ENCODE measurements at places on chromosomes 1 and 21.
A peak's percentile ranks its signal among the peaks of the same experiment; 100 is the strongest.

DNA sequence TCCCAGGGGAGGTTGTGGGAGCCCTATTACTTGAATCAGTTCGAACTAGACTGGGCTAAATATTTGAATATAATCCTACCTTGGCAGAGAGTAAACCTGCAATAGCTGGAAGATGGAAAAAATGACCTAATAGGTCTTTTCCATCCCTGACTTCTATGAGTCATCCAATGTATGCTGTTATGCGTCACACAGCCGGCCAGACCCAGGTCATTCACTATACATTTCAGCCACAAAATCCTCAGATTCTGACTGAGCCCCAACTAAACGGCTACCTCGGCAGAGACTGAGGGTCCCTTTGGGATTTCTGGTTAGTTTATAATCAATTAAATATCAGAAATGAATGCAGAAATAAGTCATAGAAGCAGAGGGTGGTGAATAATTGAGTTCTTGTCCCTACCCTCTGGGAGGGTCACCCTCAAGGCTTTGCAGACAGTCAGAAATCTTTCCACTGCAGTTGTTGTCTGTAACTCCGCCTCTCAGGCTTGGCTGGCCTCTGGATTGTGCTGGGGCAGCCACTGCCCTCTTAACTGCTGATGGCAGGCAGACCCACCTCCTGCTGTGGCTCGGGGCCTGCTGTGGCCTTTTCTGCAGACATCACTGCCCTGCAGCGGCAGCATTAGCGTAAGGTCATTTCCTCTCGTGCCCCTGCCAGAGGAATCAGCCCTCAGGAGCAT lies 240.5 kb downstream of the TGFB2 start:
- DNase-seq = peak; percentile 89

- DNase-seq = peak; percentile 48
Observed at GRCh38 chr1:30782361-30783255, 25.0 kb upstream of the LAPTM5 start.

- DNase-seq = no peak
Observed at GRCh38 chr1:119144813-119145212, 4.4 kb upstream of the WARS2 start.

- DNase-seq = no peak
Observed at GRCh38 chr21:38765056-38765455, 40.7 kb upstream of the ETS2 start.

DNA sequence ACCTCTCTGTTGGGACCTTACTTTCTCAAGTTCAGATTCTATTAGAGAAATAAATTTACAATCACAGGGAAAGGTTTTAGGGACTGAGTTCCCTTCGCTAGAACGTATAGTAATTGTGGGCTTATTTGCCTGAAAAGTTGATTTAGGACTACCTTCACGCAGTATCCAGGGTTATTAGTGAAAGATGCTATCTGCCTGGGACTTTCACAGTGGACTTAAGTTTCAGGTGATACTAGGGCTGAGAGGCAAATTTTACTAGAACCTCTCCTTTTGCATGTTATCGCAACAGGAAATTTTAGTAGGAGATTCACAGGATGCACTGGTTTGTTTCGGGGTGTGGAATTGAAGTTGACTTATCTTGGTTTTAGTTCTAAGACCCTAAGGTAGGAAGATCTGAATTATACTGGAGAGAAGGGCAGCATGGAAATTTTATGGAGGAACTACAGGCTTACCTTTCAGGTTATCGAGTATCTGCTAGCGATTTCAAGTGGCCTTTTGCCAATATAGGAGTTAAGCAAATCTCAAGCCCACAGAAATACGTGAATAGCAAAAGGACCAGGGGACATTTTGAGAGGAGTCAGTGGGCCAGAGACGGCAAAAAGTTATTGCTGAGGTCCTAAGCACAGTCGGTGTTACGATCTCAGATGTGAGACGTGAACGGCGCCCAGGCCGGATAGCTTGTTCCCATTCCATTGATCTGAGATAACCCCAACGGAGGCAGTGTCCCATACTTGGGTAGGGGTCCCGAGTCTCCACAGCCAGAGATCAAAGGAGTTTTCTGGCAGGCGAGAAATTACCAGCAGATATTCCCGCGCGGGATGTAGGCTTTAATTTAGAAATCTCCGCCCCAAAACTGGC lies 723 bp upstream of the GNAI3 start:
- no peak for DNase-seq

GRCh38 chr1:231216498-231216897 lies 24.5 kb upstream of the GNPAT start:
- no peak for DNase-seq

GRCh38 chr1:174244017-174244416 lies 84.7 kb downstream of the RABGAP1L start:
- DNase-seq = no peak

DNA sequence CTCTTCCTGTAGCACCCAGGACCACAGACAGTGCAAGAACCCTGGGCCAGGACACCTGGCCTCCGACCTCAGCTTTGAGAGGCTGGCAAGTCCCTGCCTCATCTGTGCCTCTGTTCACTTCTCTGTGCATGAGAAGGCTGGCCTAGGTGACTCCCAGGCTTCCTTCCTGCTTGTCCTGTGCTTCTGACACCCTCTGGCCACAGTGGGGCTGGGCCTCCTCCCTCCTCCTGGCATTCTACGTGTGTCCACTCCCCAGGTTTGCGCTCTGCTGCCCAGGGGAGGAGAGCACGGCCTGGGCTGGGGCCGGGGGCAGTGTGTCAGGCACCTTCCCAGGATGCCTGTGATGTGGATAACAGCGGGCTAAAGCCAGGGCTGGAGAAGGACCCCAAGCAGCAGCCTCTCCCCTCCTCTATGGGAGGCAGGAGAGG lies 30.3 kb upstream of the PKP1 start:
- no peak for DNase-seq

DNA sequence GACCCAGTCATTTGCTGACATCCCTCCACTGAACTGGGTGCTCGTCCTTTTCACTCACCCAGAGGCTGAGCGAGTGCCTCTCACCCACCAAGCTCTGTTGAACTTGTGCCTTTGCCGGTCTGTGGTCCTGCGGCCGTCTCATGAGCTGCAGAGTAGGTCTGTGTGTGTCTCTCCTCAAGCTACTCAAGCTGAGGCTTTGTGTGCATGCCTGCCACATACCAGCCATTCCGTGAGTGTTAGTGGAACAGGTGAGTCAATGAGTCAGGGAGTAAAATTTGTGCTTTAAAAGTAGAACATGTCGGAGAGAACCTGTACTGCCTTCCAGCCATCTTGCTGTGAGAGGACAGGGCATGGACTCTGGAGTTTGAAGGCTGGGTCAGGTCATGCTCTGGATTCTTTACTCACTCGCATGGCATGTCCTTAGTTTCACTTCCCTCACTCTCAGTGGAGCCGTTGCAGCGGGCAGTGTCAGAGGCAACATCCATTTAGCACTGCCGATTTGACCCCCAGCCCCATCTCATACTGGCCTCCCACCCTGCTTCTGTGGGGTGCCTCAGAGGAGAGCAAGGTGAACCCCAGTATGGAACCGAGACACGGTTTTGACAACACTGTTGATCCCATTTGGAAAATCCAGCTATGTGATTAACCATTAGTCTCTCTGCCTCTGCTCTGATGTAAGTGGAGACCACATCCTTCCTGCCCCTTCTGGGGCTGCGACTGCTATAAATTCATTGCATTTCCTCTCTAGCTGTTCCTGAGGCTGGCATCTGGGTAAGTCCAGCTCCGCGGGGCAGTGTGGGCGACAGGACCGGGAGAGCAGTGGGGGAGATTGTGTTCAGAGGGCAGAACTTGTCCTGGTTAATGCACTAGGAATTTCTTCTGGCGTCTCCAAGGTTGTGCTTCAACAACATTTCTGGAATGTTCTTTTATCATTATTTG lies at the start of gene NLRP3:
Gene NLRP3, plus strand, starts transcription at position 751 of the 939 bp plus-strand sequence. CDS start 2,628 bp downstream, outside the sequence.
- DNase-seq = no peak

DNA sequence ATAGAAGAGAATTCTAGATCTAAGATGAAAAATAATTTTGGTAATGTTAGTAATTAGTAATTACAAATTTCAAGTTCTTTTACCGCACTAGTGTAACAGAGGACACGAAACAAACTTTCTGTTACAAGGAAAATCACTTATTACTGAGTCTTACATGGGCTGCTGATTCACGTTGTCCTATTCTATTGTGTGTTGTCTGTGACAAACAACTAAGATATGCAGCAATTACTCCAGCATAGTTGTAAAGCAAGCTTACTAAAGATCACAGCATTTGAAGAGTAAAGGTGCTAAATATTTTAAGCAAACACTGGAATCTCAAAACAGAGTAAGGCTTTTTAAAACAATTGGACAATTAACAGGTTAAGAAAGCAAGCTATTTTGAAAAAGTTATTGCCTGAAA lies 502.3 kb downstream of the KCNT2 start:
- no peak for DNase-seq

- peak; percentile 75 for DNase-seq
Observed at GRCh38 chr1:212665241-212666115, 34.2 kb downstream of the BATF3 start.

Data from fibroblast of skin of right quadriceps (primary cell).